K562 (cell line): ENCODE measurements at places on chromosomes 4 and X. TPM values are rescaled to one million over a fixed set of nuclear protein-coding genes. Genes with fewer than 3 reads are reported as not detected.

GRCh38 chr4:186228514-186228894, 1.2 kb downstream of the KLKB1 start:
- no peak for DNase-seq

GRCh38 chr4:52822972-52823701, 39.0 kb upstream of the RASL11B start:
- no peak for DNase-seq

DNA sequence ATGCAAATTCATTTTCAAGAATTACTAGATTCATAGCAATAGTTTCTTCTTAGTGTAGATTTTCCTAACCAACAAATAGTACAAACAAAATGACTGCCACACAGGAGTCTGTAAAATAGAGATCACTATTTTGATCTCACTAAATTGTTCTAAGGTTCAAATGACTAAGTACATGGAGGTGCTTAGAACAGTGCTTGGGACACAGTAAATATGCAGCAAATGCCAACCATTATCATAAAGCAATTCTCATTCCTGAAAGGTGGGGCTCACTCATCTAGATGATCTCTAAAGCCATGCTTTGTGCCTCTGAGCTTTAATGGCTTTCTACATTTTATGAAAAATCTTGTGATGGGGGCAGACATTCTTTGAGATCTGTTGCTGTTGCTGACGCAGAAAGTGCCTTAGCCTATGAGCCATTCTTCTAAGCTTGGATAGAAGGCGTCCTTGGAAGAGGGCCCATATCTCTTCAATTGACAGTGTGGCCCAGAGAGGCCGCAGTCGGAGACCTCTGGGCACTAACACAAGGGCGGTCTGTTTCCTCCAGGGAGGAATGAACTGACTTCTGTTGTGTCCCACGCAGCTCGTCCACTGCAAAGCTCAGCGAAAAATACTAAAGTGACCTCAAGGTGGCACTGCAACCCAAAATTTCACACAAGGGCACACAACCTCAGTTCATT, 23.5 kb downstream of the TLR10 start:
- peak; percentile 48 for DNase-seq

DNA sequence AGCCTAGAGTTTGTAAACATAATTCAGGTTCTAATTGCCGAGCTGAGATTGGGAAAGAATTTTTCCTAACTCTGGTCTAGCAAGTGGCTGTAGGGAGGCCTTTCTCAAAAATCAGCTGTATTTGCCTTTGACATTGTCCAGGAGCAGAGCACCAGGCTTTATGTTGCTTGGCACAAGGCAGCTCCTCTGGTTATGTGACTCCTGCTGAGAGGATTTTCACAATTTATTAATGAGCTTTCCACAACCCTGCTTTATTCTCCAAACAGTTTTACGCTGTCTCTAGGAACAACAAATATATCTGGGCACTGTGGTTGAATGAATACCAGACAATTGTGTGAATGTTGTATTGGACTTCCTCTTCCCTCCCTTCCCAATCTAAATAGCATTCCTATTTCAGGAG, 14.9 kb downstream of the LSM6 start:
- DNase-seq = no peak

- DNase-seq = no peak
These were observed 186.2 kb downstream of the STIM2 start for GRCh38 chr4:27046851-27047250.

DNA sequence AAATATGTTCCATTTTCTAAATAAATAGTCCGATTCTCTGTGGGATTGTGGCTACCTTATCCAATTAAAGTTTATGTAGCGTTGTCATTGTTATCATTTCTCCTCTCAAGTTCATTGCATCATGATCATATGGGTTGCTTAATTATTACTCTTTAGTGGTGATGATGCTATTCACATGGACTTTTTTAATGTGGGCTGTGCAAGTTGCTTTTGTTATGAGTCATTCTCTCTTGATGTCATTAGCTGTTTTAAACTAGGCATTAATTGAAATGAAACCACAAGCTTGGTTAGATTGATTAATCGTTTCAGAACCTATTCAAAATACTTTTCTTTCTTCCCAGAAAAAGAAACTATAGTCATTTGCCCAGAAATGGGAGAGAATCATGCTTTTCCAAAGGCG, 38.2 kb downstream of the NHS start:
- no peak for DNase-seq

GRCh38 chrX:105190252-105190853, 30.1 kb downstream of the TEX13A start:
- DNase-seq = peak; percentile 9

DNA sequence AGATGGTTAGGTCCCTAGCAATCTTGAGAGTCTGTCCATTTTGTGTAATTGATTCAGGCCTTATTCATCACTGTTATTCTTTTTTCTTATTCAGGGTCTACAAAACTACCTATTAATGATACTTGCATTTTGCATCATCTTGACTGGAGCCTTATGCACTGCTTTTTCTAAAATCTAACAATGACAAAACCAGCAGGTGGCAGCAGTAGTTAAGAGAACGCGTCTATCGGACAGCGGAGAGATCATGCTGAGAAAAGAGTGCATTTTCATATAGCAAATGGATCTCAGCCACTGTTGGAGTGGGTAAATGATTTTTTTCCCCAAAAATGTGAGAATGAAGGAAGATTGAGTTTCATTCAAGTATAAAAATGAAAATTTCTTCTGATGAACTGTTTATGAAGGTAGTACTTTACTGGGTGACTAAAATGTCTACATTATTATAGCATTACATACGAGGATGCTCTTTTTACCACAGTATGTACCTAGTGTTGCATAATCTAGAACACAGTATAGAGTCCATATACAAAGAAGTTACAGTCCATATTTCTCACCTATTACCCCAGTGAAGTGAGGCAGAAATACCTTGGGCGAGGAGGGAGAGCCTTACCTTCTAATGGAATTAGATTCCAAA, 43.2 kb downstream of the TMEM144 start:
- no peak for DNase-seq

GRCh38 chr4:11628093-11628725, 199.5 kb upstream of the HS3ST1 start:
- no peak for DNase-seq

GRCh38 chr4:4249866-4250265, 1.8 kb upstream of the TMEM128 start:
- no peak for DNase-seq

DNA sequence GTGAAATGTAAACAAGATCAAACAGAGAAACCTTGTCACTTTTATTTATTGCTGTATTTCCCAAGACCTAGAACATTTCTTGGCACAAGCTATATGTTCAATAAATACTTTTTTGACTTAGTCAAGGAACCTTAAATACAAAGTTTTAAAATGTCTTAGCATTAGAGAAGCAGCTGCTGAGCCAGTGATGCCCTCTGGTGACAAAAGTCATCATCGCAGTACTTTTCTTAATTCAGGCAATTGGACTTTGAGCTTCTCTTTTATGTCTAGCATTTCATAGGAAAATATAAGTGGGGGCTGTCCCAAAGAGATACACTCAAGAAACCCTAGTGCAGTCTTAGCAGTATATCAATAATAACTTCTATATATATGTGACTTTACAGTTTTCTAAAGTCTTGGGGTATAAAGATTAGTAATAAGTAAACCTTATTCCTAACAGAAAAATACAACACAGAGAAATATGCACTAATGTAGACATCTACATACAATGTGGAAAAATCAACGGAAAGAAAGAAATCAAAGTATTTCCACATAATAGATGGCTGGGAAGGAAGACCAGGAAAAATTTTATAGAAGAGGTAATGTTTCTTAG, 118.4 kb downstream of the DTHD1 start:
- DNase-seq = peak; percentile 7

PRKG2 gene
- polyA plus RNA-seq = 0.13 and 0.15 TPM in 2 replicates

DEFB131A gene
- not detected in 2 replicates for polyA plus RNA-seq

DGAT2L6 gene
- polyA plus RNA-seq = not detected in 2 replicates

TMSB15B gene
- 0.05 and 0.93 TPM in 2 replicates for polyA plus RNA-seq

GAGE2A gene
- polyA plus RNA-seq = 2.7 and 6.0 TPM in 2 replicates

TLR2 gene
- 0.23 TPM in 1 of 2 replicates, not detected in the other for polyA plus RNA-seq
